ENCODE measurements at places on chromosomes 3 and 15. TPM values are rescaled to one million over a fixed set of nuclear protein-coding genes. Genes with fewer than 3 reads are reported as not detected.
A peak's percentile ranks its signal among the peaks of the same experiment; 100 is the strongest.

Gene SLC7A14
- total RNA-seq: 0.09 TPM

- peak overlapping the region; percentile 12 for H3K27ac ChIP-seq
- DNase-seq: peak; percentile 74
- no peaks in the 10 kb centered on the region for H3K27me3 ChIP-seq
- H3K4me1 ChIP-seq: peaks cover 6% of the 10 kb centered on the region
Observed at GRCh38 chr15:57541805-57542504, 49.7 kb upstream of the MYZAP start.

- H3K36me3 ChIP-seq: no peaks in the 10 kb centered on the region
- peak overlapping the region; percentile 62 for H3K27ac ChIP-seq
- H3K4me1 ChIP-seq: peaks cover 27% of the 10 kb centered on the region
- H3K4me3 ChIP-seq: no peak overlapping the region
Observed at GRCh38 chr15:25733036-25733855, 129.9 kb downstream of the ATP10A start.

DNA sequence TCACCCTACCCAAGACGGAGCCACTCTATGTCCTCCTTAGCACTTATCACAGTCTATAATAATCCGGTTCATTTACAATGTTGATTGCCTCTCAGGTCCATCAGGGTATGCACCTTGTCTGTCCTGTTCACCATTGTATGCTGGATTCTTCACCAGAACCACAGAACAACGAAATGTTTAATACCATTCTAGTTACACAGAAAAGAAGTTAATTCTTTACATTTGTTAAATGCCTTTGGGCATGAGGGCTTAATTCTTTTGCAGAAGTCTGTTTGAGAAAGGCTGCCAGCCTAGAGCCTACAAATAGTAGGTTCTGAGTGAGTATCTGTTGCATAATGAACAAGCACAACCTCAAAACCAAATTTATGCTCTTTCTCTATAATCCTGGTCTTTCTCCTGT lies 22.6 kb downstream of the TTC23 start:
- H3K36me3 ChIP-seq: peaks cover 10% of the 10 kb centered on the region
- H3K27me3 ChIP-seq: no peaks in the 10 kb centered on the region
- no peak overlapping the region for H3K4me3 ChIP-seq

DNA sequence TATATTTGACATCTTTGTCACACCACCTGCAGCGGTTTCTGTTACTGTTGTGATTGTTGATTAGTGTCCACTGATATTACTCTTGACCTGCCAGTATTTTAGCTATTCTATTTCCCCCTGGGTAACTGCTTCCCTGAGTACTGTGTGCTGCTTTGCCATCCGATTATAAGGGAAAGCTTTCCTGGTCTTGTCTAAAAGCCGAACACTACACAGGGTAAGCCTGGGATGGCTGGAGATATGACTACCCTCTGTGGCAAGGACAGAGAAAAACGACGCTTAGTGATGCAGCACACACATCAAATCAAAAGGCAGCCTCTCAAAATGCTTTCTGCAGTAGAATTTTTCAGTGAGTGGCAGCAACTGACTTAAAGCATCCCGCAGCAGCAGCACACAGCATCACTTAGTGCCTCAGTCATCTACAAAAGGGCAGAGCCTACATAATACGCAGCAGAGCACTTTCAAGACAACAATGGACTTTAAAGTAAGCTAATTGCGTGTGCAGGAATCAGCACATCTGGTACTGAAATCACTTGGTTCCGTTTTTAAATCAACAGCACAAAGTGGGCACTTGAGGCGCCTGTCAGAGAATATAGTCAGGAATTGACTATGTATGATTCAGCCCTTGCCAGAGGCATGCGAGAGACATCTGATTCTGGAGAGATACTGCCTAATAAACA lies 656.3 kb upstream of the TGFBR2 start:
- peaks cover 4% of the 10 kb centered on the region for H3K4me1 ChIP-seq
- DNase-seq: no peak
- H3K36me3 ChIP-seq: no peaks in the 10 kb centered on the region
- no peak overlapping the region for H3K27ac ChIP-seq
- no peaks in the 10 kb centered on the region for H3K27me3 ChIP-seq

DNA sequence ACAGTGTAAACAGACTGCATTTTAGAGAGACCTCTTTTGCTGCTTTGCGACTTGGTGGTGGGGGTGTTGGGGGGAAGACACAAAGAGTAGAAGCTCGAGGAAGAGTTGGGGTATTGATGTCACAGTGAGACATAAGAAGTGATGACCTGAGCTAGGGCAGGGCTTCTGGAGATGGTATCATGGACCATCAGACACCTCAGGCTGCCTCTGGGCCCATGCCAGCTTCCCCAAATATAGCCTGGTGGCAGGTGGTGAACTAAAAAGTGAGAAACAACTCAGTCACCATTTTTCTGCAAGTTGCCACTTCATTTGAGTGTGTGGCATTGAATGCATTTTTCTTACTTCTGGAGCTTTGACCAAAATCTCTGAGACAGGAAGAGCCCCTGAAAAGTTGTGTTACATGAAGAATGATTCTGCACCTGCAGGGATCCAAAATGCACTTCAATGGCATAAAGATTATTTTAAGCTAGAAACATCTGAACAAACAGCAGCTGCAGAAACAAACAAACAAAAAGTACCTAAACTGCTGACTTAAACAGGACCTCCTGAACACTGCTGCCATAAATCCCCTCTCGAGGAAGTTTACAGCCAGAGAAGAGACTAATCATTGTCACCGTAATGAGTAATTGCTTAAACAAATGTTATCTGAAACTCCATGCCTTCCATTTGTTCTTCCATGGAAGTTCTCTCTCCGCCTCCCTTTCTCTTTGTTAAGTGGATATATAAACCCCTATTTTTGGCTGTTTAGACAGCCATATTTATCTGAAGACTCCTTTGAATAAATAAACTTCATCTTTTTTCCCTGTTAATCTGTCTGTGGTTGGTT lies 15.2 kb upstream of the XIRP1 start:
- H3K27me3 ChIP-seq: peaks cover 10% of the 10 kb centered on the region
- peaks cover 12% of the 10 kb centered on the region for H3K4me1 ChIP-seq
- H3K4me3 ChIP-seq: no peak overlapping the region
- H3K36me3 ChIP-seq: no peaks in the 10 kb centered on the region

- no peak overlapping the region for H3K4me3 ChIP-seq
- DNase-seq: no peak
- peaks cover 15% of the 10 kb centered on the region for H3K4me1 ChIP-seq
- H3K36me3 ChIP-seq: peaks cover 6% of the 10 kb centered on the region
- H3K27me3 ChIP-seq: no peaks in the 10 kb centered on the region
- H3K27ac ChIP-seq: no peak overlapping the region
Observed at GRCh38 chr3:120425572-120426250, 25.1 kb downstream of the FSTL1 start.

DNA sequence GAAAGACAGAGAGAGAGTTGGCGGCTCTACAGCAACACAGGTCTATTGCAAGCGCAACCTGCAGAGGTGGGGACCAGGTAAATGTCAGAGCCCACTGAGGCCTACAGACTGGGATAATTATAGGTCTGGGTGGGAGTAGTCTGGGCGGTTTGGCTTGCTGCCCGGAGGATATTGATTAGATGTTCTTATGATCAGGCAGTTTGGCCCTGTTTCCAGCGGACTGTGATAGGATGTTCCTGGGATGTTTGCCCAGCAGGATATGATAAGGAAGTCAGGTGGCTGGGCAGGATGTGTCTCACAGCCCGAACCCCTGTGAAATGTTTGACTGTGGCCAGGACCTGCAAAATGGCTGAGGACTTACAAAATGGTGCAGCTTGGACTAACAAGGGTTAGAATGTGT lies 364.9 kb downstream of the NAALADL2 start:
- no peaks in the 10 kb centered on the region for H3K4me1 ChIP-seq
- no peaks in the 10 kb centered on the region for H3K36me3 ChIP-seq
- no peak overlapping the region for H3K4me3 ChIP-seq
- no peak for DNase-seq
- no peaks in the 10 kb centered on the region for H3K27me3 ChIP-seq

Data from neural crest cell (in vitro differentiated cells).